ENCODE measurements at places on chromosomes 3 and 15. TPM values are rescaled to one million over a fixed set of nuclear protein-coding genes. Genes with fewer than 3 reads are reported as not detected.

The NANOGP8 gene
- not detected for total RNA-seq

The RASGRP1 gene
- 1.0 TPM for total RNA-seq

The CYP1A2 gene
- not detected for total RNA-seq

The TRMT10C gene
- total RNA-seq: 19.7 TPM

The CDHR4 gene
- not detected for total RNA-seq

The GABRB3 gene
- total RNA-seq: 2.4 TPM

The POPDC2 gene
- under 0.01 TPM for total RNA-seq

The CATSPER2 gene
- total RNA-seq: 0.33 TPM

The MST1 gene
- total RNA-seq: 61.0 TPM

The ARID3B gene
- total RNA-seq: 3.7 TPM

The CHRNA7 gene
- total RNA-seq: 1.4 TPM

The DLL4 gene
- 0.13 TPM for total RNA-seq

The EFCC1 gene
- total RNA-seq: not detected

The RARB gene
- 10.1 TPM for total RNA-seq

The ADAMTSL3 gene
- 0.49 TPM for total RNA-seq

The PSTPIP1 gene
- 0.25 TPM for total RNA-seq

The TIGIT gene
- not detected for total RNA-seq

The LOXL1 gene
- 82.8 TPM for total RNA-seq

The ANKRD63 gene
- not detected for total RNA-seq

The CPLX3 gene
- total RNA-seq: not detected

The GRM2 gene
- total RNA-seq: not detected

The SEMA3B gene
- 49.4 TPM for total RNA-seq

The NLGN1 gene
- 3.5 TPM for total RNA-seq

The SLC2A2 gene
- total RNA-seq: 1.9 TPM

The BNC1 gene
- 15.3 TPM for total RNA-seq

The SLC27A2 gene
- under 0.01 TPM for total RNA-seq

The RAB6B gene
- total RNA-seq: 3.3 TPM

The CMTM6 gene
- 86.2 TPM for total RNA-seq

The SNTN gene
- total RNA-seq: not detected

The GOLGA6D gene
- not detected for total RNA-seq

The ELP6 gene
- 39.1 TPM for total RNA-seq

The KBTBD13 gene
- total RNA-seq: not detected

The IL12A gene
- total RNA-seq: 3.6 TPM

The ASB7 gene
- total RNA-seq: 10.0 TPM

The RETNLB gene
- total RNA-seq: not detected

The EOMES gene
- total RNA-seq: not detected

The CIP2A gene
- 3.7 TPM for total RNA-seq

The IL20RB gene
- total RNA-seq: 0.33 TPM

The GREM1 gene
- 78.7 TPM for total RNA-seq

The FBXO40 gene
- not detected for total RNA-seq

The NPTN gene
- 117 TPM for total RNA-seq

The CACNA2D2 gene
- total RNA-seq: 0.16 TPM

The CRABP1 gene
- not detected for total RNA-seq

The FHIT gene
- total RNA-seq: 10.4 TPM

The GRAMD2A gene
- total RNA-seq: 1.1 TPM

The MYO5C gene
- 5.5 TPM for total RNA-seq

The SCN11A gene
- total RNA-seq: not detected

The SLC28A2 gene
- total RNA-seq: not detected

The SELENOK gene
- total RNA-seq: 13.6 TPM

The ANKUB1 gene
- total RNA-seq: not detected

All from mesangial cell (primary cell).